ENCODE measurements at places on chromosomes 1 and 21. TPM values are rescaled to one million over a fixed set of nuclear protein-coding genes. Genes with fewer than 3 reads are reported as not detected.
A peak's percentile ranks its signal among the peaks of the same experiment; 100 is the strongest.

GRCh38 chr1:30707412-30708360 lies 15.7 kb downstream of the MATN1 start:
- H3K4me1 ChIP-seq, result no peaks in the 10 kb centered on the region
- DNase-seq, result peak; percentile 33
- no peak overlapping the region for H3K27ac ChIP-seq

GRCh38 chr1:83756984-83757717 lies 241.8 kb downstream of the TTLL7 start:
- no peak overlapping the region for H3K4me3 ChIP-seq
- H3K27me3 ChIP-seq, result peaks cover 12% of the 10 kb centered on the region
- no peaks in the 10 kb centered on the region for H3K4me1 ChIP-seq
- no peak for DNase-seq

DNA sequence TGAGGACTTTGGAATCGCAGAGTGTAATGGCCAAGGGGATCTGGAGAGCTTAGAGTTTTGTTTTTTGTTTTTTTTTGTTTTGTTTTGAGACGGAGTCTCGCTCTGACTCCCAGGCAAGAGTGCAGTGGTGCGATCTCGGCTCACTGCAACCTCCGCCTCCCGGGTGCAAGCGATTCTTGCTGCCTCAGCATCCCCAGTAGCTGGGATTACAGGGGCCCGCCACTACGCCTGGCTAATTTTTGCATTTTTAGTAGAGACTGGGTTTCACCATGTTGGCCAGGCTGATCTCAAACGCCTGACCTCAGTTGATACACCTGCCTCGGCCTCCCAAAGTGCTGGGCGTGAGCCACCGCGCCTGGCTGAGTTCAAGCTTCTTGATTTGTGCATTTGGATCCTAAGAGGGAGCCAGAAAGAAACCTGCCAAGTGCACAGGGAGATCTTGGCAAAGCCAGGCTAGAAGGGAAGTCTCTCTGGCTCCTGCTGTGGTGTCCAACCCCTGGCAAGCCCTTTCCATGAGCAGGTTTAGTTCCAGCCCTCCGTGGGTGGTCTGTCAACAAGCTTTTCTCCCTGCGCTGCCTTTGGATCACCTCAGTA lies 852 bp downstream of the FAAH start:
- H3K36me3 ChIP-seq, result no peaks in the 10 kb centered on the region
- peaks cover 16% of the 10 kb centered on the region for H3K4me1 ChIP-seq
- peak overlapping the region; percentile 70 for H3K4me3 ChIP-seq
- peak overlapping the region; percentile 82 for H3K27ac ChIP-seq
- no peaks in the 10 kb centered on the region for H3K27me3 ChIP-seq

DNA sequence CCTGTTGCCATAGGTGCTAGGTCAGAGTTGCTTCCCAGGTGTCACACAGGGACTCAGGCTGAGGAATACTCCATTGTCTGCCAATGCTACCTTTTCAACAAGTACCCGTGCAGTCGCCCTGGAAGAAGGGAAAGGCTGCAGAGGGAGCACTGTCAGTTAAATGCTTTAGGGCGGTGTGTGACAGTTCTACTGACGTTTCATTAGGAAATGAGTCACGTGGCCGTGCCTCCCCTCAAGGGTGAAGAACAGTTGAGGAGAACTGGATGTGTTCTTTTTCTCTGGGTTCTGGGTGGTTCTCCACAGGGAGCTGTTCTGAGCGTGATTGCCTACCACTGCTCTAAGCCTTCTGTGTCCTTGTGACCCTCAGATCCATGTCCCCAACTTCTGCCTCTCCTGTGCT lies 197.6 kb downstream of the CACNA1E start:
- H3K27me3 ChIP-seq, result peaks cover 5% of the 10 kb centered on the region
- H3K36me3 ChIP-seq, result no peaks in the 10 kb centered on the region
- DNase-seq, result no peak
- no peak overlapping the region for H3K27ac ChIP-seq
- no peak overlapping the region for H3K4me3 ChIP-seq

DNA sequence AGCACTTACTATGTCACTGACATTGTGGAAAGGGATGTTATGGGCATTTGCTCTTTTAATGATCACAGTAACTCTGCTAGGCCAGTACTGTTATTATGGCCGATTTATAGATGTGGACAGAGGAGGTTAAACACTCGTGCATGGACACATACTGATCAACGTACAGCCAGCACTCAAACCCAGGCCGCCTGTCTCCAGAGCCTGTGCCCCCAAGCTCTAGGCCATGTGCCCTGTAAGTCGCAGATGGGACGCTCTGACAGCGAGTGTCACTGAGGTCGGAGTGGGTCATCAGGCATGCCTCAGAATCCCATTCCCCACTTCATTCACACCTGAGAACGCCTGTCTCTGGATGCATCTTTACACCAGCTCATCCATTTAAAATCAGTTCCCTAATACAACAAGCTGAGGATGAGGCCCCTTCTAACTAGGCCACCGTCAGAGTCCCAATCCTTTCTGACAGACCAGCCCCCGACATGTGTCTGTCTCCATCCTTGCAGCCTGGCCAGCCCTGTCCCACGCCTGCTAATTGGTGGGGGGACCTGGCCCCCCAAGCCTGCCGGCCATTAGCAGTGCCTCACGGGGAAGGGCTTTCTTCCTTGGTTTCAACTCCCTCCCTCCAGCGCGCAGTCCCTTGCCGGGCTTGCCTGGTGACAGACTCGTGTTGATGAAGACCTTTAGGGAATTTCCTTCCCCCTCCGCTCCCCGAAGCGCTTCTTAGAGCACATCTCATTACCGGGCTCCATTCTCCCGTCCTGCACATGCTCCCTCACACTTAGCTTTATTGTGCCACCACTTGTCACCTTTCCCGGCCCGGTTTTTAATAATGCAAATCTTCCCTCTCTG lies 436.8 kb downstream of the KIF26B start:
- no peaks in the 10 kb centered on the region for H3K36me3 ChIP-seq
- no peak overlapping the region for H3K27ac ChIP-seq
- H3K4me1 ChIP-seq, result no peaks in the 10 kb centered on the region
- H3K27me3 ChIP-seq, result no peaks in the 10 kb centered on the region

DNA sequence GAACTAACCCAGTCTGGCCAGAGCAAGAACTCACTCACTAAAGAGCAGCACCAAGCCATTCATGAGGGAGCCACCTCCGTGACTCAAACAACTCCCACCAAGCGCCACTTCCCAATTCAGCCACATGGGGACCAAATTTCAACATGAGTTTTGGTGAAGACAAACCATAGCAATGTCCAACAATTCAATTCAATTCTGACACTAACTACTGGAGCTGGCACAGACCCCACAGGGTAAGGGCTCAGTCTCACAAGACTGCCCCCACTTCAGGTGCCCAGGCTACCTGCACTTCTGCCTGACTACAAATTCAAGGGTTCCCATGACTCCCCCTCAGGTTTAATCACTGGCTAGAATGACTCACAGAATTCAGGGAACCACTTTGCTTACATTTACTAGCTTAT lies 48.8 kb upstream of the RAP1A start:
- H3K27ac ChIP-seq, result no peak overlapping the region
- DNase-seq, result no peak
- no peak overlapping the region for H3K4me3 ChIP-seq
- H3K27me3 ChIP-seq, result no peaks in the 10 kb centered on the region
- no peaks in the 10 kb centered on the region for H3K4me1 ChIP-seq
- H3K36me3 ChIP-seq, result no peaks in the 10 kb centered on the region

DNA sequence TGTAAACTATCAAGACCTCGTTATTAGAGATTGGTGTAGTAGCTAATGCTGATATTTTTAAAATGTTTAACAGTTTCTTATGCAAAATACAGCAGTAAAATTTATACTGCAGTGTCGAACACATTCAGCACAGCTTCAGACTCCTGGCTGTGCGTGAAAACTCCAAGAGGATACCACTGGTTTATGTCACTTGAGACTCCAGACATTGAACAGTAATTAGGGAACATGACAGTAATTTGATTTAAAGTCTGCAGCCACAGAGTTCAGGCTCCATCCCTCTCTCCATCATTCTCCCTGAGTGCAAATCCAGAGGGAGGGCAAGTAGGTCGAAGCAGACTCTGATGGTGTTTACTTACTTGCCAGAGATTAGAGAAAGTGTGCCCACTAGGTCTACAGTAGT lies 94.2 kb downstream of the AK5 start:
- H3K27ac ChIP-seq, result no peak overlapping the region
- no peaks in the 10 kb centered on the region for H3K27me3 ChIP-seq
- no peaks in the 10 kb centered on the region for H3K36me3 ChIP-seq
- DNase-seq, result no peak
- no peaks in the 10 kb centered on the region for H3K4me1 ChIP-seq

- no peaks in the 10 kb centered on the region for H3K27me3 ChIP-seq
- H3K36me3 ChIP-seq, result no peaks in the 10 kb centered on the region
- peak overlapping the region; percentile 52 for H3K27ac ChIP-seq
- H3K4me3 ChIP-seq, result no peak overlapping the region
- peaks cover 10% of the 10 kb centered on the region for H3K4me1 ChIP-seq
Measured at GRCh38 chr1:23544444-23545389, 13.7 kb upstream of the E2F2 start.

GRCh38 chr21:25640202-25640942 lies 1.3 kb downstream of the JAM2 start:
- peak overlapping the region; percentile 50 for H3K4me3 ChIP-seq
- DNase-seq, result no peak
- peaks cover 3% of the 10 kb centered on the region for H3K4me1 ChIP-seq
- H3K27me3 ChIP-seq, result peaks cover 12% of the 10 kb centered on the region

DNA sequence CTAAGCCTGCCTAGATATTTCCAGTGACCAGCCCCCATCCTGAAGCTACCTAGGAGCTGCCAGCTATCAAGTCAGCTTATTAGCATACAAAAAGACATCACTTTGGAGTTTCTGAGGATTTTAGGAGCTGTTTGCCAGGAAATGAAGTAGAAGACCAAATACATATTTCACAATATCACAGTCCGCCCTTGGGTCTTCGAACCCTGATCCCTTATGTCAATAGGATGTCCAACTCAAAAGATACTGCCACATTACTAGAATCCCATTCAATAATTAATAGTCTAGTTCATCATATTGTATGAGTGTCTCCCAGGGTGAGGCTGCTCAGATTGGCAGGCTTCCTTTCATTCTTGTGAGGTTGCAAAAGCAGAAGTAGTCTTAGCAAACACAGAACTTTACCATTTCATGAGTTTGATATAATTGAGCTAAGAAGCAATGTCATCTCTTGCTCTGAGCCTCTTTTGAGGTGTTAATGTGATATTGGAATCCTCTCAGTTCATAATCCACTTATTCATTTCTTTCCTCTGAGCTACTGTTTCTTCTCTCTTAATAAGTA lies 13.6 kb downstream of the IPO9 start:
- no peaks in the 10 kb centered on the region for H3K27me3 ChIP-seq
- H3K4me1 ChIP-seq, result no peaks in the 10 kb centered on the region
- no peak overlapping the region for H3K27ac ChIP-seq
- DNase-seq, result no peak
- H3K36me3 ChIP-seq, result no peaks in the 10 kb centered on the region
- no peak overlapping the region for H3K4me3 ChIP-seq

GRCh38 chr1:41540886-41541591 lies 56.6 kb upstream of the EDN2 start:
- no peaks in the 10 kb centered on the region for H3K4me1 ChIP-seq
- H3K4me3 ChIP-seq, result no peak overlapping the region
- no peaks in the 10 kb centered on the region for H3K36me3 ChIP-seq
- no peak overlapping the region for H3K27ac ChIP-seq
- H3K27me3 ChIP-seq, result no peaks in the 10 kb centered on the region

DNA sequence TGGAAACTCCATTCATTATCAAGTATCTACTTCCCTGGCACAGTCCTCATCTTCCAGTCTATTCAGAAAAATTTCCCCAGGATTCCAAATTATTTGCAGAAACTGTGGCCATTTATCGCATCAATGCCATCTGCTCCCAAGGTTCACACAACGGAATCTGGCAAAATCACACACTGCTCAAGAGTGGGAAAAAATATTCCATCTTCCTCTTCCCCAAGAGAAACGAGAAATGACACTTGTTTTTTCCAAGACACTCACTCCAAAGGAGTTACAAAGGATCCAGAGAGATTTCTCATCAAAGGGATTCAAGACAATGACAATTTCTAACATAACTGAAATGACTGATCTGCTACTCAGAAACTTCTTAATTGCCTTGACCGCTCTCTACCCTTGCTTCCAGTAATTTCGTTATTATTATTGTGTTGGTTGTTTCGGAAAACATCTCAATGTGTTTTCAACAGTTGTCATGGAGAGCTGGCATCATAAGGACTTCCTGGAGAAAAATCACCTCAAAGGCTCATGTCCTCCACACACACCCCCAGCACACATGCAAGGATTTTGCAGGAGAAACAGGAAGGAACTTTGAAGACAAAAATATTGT lies 128.0 kb downstream of the PSMG1 start:
- no peaks in the 10 kb centered on the region for H3K36me3 ChIP-seq
- no peak for DNase-seq
- no peak overlapping the region for H3K27ac ChIP-seq
- no peaks in the 10 kb centered on the region for H3K4me1 ChIP-seq
- H3K4me3 ChIP-seq, result no peak overlapping the region
- no peaks in the 10 kb centered on the region for H3K27me3 ChIP-seq

Gene CFHR1
- 0.23 TPM for total RNA-seq

Gene TTC39A
- total RNA-seq, result 8.3 TPM

Gene C8B
- not detected for total RNA-seq

Gene KRTAP19-1
- not detected for total RNA-seq

Gene SPRR2E
- not detected for total RNA-seq

Gene PRKACB
- total RNA-seq, result 54.9 TPM

All from Panc1 (cell line).